ENCODE measurements at places on chromosomes 12 and 14. TPM values are rescaled to one million over a fixed set of nuclear protein-coding genes. Genes with fewer than 3 reads are reported as not detected.

DNA sequence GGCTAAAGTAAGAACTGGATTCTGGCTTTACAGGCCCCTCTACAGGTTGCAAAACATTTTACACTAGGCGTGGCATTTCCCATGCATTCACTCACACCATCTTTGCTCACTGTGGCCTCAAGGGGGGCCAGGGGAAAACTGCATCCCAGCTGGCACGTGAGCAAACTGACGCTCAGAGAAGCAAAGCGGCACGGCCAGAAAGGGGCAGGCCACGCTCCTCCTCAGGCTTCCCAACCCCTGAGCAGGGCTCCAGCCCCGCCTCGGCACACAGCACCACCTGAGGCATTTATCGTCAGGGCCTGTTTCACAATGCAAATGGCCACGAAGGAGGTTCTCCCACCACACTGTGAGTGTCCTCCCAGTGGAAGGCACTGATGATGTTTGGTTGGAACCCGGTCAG lies 90.8 kb downstream of the BCL11B start:
- no peak for DNase-seq

GNPNAT1 gene
- 16.5 TPM for total RNA-seq

GRCh38 chr12:116130431-116130830 lies 147.1 kb downstream of the MED13L start:
- peak; percentile 63 for DNase-seq

DNA sequence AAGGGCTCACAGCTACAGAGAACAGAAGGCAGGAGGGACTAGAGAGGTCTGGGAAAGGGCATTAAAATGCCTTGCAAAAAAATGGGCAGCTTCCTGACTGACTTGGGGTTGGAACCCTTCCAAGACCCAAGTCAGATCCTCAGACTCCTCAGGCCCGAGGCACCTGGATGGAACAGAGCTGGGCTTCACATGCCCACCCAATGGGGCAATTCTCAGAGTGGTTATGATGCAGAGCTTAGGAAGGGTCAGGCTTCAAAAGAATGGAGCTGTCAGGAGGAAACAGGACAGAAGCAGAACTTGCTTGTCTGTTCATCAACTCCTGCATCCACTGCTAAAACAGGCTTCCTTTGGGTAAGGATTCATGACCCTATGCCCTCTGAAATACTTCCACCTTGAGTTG lies 9.7 kb upstream of the KRT1 start:
- DNase-seq, result no peak

GRCh38 chr12:97300891-97301290 lies 161.7 kb upstream of the RMST start:
- no peak for DNase-seq

DNA sequence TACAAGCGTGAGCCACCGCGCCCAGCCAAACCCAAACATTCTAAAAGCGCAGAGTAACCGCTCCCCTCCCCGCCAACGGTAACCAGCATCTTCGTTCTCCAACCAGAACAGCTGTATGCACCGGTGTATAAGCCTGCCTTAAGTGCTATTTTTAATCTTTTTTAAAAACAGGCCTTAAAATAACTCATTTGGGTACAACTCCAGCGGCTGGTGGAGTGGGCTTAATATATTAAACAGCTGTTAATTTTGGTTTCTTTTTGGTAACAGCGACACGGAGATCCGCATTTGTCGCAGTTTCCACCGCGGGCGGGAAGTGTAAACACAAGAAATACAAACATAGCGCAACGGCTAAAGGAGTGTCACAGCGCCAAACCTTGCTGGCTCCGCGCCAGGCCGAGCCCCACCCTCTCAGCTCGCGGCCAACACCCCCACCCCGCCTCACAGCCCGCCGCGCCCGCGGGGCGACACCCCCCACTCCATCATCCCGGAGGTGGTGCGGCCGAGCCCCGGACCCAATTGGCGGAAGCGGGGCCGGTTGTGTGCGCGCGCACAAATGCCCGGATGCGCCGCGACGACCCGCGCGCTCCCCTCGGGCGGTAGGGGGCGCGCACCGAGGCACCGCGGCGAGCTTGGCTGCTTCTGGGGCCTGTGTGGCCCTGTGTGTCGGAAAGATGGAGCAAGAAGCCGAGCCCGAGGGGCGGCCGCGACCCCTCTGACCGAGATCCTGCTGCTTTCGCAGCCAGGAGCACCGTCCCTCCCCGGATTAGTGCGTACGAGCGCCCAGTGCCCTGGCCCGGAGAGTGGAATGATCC lies at the start of gene MDM2:
Gene MDM2, plus strand, starts transcription at position 602 of the 812 bp plus-strand sequence. CDS start 301 bp downstream, outside the sequence.
- peak; percentile 86 for DNase-seq

HCAR3 gene
- not detected for total RNA-seq

DNA sequence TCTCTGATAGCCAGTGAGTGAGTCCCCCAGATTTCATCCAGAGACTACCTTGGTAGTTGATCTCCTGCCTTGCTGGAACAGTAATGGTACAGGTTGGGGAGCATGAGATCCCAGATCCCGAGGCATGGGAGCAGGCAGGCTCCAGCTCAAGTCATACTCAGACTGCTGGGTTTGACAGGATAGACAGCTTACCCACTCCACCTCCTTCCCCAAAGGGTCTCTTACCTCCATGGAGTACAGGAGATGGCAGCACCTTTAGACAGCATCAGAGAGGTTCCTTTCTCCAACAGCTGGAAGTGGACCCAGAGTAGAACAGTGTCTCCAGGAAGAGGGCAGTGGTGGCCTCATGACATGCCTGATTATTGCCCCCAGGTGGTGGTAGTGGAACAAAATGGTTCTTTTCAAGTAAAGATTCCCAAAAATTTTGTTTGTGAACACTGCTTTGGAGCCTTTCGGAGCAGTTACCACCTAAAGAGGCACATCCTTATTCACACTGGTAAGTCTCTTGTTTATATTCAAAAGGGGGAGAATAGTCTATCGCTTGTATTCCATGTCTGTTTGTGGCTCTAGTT lies 4.9 kb upstream of the CSAD start:
- DNase-seq, result no peak

DNA sequence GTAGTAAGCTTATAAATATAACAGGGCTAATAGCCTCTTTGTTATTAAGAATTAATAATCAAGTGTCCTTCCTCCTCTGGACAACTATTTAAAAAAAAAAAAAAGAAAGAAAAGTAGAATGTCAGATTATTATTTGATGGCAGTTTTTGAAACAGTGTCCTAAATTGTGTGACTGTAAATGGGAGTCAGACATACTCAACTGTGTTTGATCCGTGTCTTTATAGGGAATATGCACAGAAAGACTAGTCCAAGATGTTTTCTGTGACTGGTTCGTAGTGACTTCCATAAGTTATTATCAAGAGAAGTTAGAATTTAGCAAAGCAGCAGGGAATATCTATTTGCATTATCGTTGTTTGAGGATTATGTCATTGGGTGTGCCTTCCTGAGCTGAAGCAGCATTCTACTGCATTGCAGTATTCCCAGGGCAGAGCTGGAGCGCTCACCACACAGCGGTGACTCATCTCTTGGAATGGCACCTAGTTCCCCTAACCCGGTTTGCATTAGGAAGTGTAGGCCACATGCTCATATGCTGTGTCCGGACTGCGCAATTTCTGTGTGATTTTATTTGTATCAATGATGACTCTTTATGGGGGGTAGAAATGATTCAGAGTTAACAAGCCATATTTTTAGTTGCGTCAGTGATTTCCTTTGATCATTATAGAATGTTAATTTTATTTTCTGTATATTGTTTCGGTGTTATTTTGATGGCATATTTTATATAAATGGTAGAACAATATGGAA lies 7.9 kb downstream of the DYNC1H1 start:
- DNase-seq, result peak; percentile 96

DNA sequence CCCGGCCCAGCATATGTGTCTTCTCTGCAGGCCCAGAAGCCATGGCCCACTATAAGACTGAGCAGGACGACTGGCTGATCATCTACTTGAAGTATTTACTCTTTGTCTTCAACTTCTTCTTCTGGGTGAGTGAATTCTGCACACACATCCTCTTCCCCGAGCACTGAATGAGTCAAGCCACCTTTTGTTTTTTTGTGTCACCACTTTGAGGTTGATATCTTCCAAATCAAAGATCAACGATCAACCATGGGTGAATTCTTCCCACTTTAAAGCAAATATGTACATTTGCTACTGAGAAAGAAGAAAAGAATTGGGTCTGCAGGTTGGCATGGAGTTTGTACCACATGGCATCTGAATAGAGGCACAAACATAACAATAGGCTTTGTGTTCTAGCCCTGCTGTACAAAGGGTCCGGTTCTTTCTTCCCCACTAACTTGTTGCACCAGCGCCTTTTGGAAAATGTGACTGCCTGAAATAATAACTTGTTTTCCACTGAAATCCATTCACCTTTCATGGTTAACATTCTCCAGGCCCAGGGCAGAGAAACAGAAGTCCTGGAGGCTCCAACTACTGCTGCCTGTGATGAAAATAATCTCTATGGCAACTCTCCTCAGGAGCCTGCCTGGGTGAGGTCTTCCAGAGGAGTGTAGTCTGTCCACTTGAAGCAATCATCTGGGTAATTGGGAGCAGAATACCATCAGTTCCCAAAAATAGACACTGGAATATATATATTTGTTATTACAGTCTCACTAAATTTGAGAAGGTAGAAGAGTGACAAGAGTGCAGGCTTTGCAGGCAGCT lies 27.6 kb downstream of the TSPAN11 start:
- no peak for DNase-seq

DNA sequence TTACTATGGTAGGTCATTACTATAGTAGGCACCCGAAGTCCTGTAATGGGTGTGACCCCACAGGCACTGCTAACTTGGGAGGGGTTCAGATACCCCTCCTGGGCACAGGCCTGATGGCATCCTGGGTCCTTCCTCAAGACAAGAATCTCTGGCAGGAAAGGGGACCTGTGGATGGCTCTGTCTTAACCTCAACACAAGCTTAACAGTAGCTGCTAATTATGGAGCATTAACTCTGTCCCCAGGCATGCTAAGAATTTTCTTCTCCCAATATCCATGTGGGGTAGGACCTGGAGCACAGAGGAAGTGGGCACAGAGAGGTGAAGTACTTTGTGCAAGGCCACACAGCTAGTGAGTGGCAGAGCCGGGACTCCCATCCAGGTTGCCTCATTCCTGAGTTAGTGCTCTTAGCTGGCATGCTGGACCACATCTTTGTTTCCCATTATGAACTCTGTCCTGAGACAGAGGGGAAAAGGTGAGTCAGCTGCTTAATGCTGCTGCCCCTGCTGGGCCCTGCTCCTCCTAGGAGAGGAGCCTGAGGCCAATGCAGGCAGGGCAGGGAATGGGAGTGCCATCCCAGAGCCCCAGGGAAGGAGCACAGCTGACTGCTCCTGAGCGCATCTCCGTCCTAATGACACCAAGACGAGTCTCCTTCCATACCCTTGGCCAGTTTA lies 32.1 kb downstream of the GALNT16 start:
- DNase-seq, result peak; percentile 64

POLE2 gene
- total RNA-seq, result 17.4 TPM

DNA sequence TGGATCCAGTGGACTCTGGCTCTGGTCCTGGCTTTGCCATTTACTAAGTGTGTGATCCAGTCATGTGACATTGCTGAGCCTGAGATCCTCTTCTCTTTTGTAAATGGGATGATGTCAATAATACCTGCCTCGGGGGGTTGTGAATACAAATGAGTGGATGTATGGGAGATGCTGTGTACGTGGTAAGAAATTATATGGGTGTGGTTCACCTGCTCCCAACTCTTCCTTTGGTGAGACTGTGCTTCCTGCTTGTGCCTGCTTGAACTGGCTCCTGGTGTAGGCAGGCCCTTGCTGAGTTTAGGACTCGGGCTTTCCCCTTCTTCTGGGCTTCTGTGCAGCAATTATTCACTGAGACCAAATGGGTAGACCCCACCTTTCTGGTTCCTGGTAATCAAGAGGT lies 189.5 kb upstream of the FRMD6 start:
- no peak for DNase-seq

DNA sequence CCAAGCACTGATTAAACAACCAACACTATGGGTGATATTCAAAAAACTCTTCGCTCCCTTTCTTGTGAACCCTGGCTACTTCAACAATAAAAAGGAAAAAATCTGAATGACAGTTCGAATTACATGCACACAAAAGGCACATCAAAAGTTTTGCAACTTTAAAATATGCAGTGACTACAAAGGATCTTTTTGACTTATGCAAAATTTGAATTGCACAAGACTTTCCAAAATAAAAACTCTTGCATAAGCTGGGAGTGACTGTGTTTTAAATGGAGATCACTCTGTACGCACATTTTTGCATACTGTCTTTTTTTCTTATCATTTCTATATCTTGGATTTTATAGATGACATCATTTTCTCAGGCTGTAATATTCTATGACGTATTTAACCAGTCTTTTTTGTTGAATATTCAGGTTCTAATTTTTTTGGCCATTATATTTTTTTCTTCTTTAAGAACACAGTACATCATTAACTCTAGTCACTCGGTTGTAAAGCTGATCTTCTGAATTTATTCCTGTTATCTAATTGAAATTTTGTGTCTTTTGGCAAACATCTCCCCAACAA lies 667.6 kb upstream of the TBX3 start:
- DNase-seq, result no peak

LDHB gene
- total RNA-seq, result 730 TPM

DNA sequence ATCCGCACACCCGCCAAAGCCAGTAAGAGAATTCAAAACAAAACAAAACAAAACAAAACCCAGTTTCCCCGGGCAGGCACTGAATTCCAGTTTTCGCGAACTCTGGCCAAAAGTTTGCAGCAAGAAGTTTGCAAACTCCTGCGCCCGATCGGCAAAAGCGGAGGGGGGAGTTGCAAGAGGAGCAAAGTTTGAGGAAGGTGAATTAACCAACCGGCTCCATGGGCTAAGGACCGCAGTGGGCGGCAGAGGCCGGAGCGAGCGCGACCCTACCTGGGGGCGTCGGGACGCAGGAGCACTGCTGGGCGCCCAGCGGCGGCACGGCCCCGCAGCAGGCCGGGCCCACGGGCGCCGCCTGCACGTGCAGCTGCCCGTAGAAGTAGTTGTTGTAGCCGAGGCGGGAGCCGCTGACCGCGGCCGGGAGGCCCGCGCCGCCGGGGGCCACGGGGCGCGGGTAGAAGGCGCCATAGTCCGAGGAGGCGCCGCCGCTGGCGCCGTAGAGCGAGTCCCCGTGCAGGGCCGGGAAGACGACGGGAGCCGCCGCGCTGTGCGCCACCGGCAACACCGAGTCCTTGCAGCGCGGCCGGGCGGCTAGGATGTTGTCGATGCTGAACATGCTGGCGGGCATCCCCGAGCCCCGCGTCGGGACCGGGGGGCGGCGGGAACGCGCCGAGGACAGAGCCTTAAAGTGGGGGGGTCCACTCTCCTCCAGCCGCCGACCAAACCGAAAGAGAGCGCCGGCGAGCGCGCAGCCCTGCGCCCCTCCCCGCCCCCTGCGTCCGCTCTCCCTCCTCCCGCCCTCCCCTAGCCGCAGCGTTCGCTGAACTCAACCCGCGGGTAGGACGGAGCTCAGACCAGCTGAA lies at the start of gene GSC:
Gene GSC, minus strand, starts transcription at position 723 of the 860 bp plus-strand sequence. Its CDS starts 98 bp downstream, at position 625.
- peak; percentile 36 for DNase-seq

DNA sequence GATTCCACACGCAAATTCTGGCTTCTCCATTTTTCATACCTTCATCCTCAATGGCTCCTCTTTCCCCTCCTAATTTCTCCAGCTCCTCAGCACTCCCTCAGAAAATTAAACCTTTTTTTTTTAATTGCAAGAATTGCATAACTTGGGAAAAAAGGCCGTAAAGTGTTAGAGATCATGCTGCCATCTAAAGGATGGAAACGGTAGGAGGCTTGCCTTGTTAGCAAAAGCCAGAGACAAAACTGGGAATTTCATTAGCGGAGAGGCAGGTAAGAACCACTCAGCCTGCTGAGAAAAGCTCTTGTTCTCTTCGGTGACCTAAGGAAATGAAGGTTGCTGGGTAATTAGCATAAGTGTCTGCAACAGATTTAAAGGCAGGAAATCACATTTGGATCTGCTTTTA lies 204.3 kb downstream of the AEBP2 start:
- peak; percentile 42 for DNase-seq

CPNE8 gene
- total RNA-seq, result 11.6 TPM

- no peak for DNase-seq
Observed at GRCh38 chr12:65039301-65039700, 81.8 kb downstream of the WIF1 start.
